ENCODE measurements at places on chromosomes 1 and 21.

GRCh38 chr1:193846876-193847604 is 660.6 kb upstream of the B3GALT2 start:
- DNase-seq, result no peak

- no peak for DNase-seq
Measured at GRCh38 chr1:196438329-196438728, 169.9 kb downstream of the KCNT2 start.

DNA sequence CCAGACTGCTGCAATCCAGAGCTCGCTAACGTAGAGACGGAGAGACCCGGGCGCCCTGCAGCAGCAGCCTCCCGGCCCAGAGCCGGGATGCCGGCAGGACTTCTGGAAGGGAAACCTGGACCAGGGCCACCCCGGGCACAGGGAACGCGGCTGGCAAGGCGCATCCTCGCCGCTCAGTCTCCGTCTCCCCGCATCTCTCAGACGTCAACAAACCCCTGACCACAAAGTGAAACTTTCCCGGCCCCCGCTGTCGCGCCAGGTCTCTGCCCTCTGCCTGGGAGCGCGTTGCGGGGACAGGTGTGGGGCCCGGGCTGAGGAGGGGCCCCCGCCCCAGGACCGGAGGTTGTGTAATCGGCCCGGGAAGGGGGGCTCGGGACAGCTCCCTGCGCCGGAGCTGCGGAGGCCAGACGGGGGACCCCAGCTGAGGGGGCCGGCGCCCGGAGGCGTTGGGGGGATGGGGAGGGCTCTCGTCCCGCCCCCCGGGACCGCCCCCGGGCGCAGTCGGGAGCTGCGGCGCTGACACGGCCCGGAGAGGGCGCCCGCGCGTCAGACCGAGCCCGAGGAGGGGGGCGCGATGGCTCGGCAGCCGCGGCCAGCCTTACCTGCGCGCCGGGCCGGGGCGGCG is 116.6 kb upstream of the HIVEP3 start:
- no peak for DNase-seq

DNA sequence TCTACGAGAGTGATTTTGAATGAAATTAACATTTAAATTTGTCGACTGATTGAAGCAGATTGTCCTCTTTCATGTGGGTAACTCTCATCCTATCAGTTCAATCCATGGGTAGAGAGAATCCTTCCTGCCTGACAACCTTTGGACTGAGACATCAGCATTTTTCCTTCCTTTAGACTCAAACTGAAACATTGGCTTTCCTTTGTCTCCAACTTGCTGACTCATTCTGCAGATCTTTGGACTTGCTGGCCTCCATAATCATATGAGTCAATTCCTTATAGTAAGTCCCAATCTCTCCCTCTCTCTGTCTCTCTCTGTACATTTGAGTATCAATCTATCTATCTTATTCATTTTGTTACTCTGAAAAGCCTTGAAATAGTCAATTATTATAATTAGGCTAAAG is 416.7 kb downstream of the LRRIQ3 start:
- DNase-seq, result no peak

GRCh38 chr21:33390479-33390878 is 12.7 kb upstream of the IFNGR2 start:
- DNase-seq, result no peak

- DNase-seq, result no peak
Measured at GRCh38 chr1:85504417-85504816, 39.5 kb upstream of the DDAH1 start.

DNA sequence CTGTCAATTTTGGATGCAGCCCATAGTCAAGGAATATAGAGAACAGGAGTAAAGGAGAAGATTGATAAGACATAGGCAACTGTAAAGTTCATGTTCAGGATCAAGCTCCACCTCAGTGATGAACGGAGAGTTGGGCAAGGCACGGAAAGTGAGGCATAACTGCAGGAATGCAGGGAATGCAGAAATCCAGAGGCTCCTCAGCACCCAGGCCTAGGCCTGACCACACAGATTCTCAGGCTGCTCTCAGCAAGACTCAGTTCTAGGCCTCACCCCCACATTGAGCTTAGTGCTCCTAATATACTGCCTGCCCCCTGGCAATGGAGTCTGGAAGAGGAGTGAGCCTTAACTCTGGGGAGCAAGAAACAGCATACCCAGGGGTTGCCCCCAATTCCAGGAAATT is 36.3 kb upstream of the S1PR1 start:
- no peak for DNase-seq

DNA sequence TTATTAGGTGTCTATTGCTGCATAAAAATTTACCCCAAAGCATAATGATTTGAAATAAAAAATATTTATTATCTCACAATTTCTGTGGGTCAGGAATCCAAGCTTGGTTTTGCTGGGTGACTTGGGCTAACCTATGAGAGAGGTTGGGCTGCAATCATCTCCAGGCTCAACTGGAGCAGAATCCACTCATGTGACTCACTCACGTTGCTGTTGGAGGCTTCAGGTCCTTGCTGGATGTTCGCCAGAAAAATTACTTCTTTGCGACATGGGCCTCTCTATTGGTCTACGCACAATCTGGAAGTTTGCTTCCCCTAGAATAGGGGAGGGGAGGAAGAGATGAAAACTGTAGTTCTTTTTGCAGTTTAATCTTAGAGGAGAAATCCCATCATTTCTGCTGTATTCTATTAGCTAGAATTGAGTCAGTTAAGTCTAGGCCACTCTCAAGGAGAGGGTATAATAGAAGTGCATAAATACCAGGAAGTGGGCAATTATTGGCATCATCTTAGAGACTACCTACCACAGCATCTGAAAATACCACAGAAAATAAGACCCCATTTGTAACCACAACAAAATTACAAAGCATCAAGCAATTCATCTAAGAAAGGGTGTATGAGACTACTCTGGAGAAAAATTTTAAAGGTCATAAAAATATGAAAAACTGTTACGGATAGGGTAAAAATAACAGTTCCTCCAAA is 5.7 kb upstream of the FASLG start:
- no peak for DNase-seq

DNA sequence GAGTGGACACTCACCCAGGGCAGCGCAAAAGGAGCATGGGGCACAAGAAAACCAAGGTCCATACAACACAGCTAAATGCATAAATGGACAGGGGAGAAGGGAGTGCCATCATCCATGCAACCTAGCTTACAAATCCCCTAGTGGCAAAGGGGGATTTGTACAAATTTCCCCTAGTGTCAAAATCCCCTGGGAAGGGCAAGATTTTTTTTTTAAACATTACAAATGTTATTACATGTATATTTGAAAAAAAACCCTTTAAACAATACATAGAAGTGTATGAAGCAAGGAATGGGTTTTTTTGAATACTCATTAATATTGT is 89.6 kb upstream of the IVNS1ABP start:
- DNase-seq, result no peak

GRCh38 chr1:117137281-117137855 is 15.8 kb upstream of the TRIM45 start:
- no peak for DNase-seq

DNA sequence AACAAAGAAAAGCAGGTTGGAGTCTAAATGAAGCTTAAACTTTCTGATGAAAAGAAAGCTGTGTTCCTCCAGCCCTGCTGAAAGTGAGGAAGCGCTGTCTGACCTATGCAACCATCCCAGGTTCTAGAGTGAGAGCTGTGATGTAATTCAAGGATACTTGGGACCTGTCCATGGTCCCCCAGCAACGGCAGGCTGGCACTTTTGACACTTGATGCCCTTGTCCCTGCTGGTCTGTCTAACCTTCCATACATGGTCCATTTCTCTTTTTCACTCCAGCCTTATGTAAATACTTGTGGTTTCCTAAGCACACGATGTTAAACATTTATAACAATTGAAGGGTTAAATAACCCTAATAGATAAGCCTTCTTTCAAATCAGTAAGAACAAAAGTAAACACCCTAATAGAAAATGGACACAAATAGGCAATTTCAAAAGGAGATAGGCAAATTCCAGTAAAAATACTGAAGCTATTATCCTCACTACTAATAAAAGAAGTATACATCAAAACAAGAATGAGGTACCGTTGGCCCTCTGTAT is 17.7 kb upstream of the KDM4A start:
- DNase-seq, result no peak

- DNase-seq, result no peak
Measured at GRCh38 chr1:12546771-12547585, 71.0 kb downstream of the DHRS3 start.

DNA sequence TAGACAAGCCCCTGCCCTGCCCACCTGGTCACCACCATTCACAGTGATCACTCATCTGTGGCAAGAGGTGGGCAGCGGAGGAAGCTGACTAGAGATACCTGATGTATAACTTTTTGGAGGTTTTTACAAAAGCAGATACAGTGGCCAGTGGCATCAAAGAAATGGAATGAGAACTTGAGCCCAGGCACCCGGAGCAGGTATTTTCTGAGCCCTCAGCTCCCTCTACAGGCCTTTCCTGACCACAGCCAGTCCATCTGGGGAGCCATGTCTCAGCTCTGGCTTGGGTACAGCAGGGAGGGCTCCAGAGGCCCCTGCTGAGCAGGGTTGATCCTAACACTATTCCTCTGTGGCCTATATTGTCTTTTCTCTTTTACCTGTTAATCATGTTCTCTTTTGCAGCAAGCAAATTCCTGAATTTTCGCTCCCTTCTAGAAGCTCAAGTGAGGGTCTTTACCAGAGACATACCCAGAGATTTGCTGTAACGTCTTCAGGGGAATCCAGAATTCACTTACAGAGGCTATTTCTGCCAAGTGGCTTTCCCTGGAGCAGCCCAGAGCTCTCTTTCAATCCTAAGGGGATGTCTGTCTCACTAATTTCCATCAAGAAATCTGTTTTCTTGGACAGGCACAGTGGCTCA is 27.3 kb downstream of the GPR157 start:
- no peak for DNase-seq

DNA sequence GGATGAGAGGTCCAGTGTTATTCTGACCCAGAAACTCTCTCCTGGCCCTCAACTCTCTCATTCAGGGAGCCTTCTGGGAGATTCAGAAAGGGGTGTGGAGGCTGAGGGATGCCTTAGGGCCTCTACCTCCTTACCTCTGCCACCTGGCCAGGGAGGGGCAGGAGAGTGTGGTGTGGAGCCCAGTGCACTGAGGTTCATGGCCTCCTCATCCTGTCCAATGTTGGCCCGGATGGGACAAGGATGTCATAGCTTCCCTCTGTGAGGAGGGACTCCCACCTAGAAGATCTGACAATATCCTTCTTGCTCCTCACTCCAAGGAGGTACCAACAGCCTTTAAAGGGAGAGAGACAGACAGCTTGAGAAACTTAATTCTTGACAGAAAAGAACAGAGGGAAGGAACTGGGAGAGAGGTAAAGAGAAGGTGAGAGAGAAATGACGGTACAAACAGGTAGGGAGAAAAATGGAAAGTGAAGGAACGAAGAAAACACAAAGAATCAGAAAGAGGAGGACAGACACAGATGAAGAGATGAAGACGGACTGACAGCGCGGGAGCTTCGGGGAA is 779 bp downstream of the BEND5 start:
- DNase-seq, result no peak

DNA sequence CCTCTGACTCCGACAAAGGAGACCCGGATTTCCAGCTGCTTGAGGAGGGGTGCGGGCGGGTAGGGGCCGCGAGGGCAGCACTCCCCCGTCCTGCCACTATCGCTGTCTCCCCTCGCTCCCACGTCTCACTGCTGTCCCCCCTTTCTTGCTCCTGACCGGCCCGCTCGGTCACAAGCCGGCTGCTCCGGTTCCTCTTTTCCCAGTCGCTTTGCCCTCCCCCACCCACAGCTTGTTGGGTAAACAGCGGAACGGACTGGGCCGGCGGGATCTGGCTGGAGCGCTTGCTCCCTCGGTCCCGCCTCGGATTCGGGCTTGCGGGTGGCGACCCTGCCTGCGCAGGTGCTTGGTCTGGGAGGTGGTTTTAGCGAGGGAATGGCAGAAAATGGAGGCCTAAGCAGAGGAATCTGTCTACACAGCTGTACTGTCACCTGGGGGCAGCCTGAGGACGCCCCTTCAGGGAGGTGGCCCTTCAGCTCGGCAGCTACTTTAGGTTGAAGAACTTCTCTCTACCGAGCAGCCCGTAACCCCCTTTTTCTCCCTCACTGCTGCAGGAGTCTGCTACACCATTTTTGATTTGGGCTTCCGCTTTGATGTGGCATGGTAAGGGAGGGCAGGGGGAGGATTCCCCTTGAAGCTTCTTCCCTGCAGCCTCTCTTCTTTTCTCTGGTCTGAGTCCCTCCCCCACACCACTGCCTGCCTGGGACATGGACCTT is 645 bp downstream of the ATP6V0B start:
- DNase-seq, result peak; percentile 10

DNA sequence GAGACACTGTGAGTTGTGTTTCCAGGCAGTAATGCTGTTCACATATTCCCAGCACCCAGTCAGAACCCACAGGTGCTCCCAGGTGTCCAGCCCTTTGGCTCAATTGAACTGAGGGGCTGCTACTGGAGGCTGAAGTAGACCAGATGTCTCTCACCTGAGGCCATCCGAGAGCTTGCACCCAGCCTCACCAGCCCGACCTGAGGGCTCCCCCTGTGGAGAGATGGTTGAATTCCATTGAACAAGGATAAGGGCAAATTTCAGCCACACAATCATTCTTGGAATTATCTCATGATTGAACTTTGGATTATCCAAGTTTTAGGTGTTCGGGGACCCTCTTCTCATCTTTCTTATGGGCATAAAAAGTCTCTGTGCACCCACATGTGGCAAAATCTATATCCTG is 52.1 kb downstream of the OBSCN start:
- no peak for DNase-seq

DNA sequence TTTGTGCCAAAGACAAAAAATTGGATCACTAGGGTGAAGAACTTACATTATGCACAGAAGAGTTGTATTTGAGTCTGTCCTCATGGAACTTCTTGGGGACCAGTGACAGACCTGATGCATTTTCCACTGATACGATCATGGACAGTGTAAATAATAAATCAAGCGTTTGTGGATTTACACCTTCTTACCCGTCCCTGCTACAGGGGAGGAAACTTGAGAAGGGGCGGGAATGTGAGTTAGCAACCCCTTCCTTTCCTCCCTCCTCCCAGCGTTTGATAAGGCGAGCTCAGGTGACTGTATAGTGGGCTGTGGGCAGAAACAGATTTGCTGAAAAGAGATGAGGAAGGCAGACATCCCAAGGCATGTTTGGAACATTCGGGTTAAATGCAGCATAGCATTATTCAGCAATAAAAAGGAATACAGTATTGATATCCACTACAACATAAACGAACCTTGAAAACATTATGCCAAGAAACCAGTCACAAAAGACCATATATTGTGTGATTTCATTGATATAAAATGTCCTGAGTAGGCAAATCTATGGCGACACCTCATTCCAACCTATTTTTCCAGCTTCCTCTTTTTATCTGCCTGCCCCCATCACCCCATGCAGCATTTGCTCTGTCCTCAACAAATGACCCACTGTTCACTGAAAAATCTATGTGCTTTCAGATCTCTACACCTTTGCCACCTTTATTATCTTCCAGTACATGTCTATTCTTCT is 128.7 kb downstream of the ZZZ3 start:
- no peak for DNase-seq
